GM10248 (cell line): ENCODE measurements at places on chromosomes 5 and 9.

- no peak for DNase-seq
Observed at GRCh38 chr9:137366445-137366810, 56.5 kb downstream of the EXD3 start.

DNA sequence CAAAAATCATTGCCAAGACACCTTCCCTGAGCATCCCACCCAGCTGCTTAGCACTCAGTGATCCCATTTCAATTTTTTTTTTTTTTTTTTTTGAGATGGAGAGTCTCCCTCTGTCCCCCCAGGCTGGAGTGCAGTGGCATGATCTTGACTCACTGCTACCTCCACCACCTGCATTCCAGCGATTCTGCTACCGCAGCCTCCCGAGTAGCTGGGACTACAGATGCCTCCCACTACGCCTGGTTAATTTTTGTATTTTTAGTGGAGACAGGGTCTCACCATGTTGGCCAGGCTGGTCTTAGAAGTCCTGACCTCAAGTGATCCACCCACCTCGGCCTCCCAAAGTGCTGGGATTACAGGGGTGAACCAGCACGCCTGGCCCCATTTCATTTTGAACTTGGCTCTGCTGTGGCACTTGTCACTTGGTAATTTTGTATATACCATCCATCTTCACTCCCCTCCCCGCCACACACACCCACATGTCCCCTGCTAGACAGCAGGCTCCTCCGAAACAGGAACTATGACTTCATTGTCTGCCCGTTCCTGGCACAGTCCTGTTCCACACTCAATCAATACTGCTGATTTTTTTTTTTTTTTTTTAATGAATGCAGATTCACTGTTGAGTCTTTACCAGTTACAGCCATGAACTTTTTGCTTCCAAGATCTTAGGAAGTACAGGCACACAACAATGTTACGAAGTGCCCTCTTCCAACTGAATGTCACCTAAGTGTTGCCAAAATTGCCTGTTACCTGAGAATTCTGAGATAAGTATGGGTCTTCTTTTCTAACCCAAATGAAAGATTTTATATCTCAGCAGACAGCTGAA lies 17.3 kb upstream of the ZBTB34 start:
- DNase-seq: no peak

- DNase-seq: no peak
Observed at GRCh38 chr5:58972301-58972700, 389.4 kb downstream of the RAB3C start.

DNA sequence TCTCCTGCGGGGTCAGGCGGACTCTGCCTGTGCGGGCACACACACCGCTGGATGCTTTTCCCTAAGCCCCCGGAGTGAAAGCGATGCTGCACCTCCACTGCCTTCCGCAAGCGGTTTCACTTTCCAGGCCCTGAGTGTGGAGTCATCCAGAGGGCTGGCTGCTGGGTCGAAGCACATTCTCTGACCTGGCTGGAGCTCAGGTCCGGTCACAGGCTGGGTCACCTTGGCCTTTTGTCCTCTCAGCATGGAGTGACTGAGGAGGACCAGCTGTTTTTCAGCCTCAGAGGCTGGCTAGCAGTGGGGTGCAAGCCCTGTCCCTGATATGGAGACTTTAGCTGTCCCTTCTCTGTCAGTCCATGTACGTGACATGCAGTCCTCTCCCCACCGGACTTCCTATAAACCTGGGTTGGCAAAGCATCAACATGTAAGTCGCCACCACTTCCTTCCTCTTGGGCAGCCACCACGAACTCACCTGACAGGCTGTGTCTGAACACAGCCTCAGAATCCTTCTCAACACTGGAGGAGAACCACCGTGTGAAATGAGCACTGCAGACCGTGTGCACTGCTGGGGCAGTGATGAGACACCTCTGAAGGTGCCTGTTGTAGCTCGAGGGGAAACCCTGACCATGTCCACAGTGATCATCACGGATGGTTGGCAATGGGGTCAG lies 51.3 kb downstream of the GADD45G start:
- DNase-seq: no peak

- no peak for DNase-seq
Observed at GRCh38 chr5:21085791-21086190, 1097.8 kb upstream of the CDH18 start.

GRCh38 chr5:172714491-172715420 lies 56.2 kb downstream of the DUSP1 start:
- peak; percentile 75 for DNase-seq

- DNase-seq: no peak
Observed at GRCh38 chr9:128768606-128769005, 3.1 kb downstream of the ZER1 start.

GRCh38 chr9:129757045-129757444 lies 4.2 kb upstream of the PTGES start:
- DNase-seq: no peak

- no peak for DNase-seq
Observed at GRCh38 chr9:38127271-38127839, 58.3 kb upstream of the SHB start.

DNA sequence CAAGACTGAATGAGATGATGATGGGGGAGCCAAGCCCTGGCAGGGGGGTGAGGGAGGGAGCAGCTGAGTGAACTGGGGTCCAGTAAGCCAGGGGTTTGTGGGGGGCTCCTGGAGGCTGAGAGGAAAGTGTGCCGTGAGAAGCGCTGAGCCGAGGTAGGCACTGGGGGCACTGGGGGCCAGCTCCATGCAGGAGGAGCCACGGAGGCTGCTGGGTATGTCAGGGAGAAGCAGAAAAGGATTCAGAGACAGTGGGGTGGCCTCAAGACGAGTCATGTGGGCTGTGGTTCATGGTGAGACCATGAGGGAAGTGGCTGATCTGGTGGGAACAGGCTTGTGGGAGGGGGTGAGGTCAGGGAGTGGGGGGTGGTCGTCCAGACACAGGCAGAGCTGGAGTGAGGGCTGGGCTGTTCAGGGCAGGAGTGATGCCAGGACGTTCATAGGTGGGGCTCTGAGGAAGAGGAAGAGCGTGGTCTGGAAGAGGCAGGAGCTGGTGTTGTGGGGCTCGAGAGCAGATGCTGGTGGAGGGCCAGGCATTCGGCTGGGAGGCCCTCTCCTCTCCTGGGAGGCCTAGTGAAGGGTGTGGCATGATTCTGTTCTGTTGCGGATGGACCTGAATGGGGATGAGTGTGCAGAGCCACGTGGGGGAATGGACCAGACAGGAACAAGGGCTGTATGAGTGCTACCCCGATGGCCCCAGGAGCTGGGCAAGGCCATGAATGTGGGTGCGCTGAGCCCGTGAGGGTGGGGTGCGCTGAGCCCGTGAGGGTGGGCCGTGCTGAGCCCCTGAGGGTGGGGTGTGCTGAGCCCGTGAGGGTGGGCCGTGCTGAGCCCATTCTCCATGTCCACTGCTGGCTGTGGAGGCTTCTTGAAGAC lies 92.7 kb upstream of the CACNA1B start:
- no peak for DNase-seq

- no peak for DNase-seq
Observed at GRCh38 chr5:14353726-14354474, 210.8 kb downstream of the TRIO start.

GRCh38 chr5:87243161-87243844 lies 24.4 kb upstream of the RASA1 start:
- no peak for DNase-seq

- no peak for DNase-seq
Observed at GRCh38 chr5:87300744-87301143, 33.1 kb downstream of the RASA1 start.

GRCh38 chr5:370311-370958 lies 48.9 kb downstream of the AHRR start:
- DNase-seq: no peak

DNA sequence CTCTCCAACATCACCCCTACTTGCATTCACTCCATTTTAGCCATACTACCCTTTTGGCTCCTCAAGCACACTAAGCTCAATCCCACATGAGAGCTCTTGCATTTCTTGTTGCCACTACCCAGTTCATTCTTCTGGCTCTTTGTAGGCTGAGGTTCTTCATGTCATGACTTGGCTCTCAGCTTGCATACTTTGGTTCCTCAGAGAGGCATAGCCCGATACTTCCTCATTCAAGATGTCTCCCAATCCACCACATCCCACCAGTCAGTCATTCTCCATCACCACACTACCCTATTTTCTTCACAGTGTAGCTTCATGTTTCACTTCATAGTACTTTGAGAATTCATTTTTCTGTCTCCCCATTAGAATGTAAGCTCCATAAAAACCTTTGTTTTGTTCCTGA lies 116.7 kb downstream of the NR6A1 start:
- DNase-seq: no peak

DNA sequence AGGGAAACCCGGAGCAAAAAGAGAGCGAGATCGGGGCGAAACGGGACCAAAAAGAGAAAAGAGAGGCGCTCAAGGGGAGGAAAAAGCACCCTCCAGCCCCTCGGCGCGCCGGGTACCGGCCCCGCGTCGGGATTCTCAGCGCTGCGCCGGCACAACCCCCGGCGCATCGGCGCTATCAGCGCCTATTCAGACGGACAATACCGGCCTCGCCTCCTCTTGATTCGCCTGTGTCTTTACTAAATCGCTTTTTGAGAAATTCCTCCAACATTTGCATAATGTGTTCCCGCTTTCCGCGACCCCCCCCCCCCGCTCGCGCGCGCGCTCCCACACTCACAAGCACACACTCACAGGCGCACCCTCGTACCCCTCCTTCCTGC lies 578 bp downstream of the LHX6 start:
- DNase-seq: peak; percentile 26

- no peak for DNase-seq
Observed at GRCh38 chr9:124164811-124165210, 92.9 kb upstream of the NEK6 start.

DNA sequence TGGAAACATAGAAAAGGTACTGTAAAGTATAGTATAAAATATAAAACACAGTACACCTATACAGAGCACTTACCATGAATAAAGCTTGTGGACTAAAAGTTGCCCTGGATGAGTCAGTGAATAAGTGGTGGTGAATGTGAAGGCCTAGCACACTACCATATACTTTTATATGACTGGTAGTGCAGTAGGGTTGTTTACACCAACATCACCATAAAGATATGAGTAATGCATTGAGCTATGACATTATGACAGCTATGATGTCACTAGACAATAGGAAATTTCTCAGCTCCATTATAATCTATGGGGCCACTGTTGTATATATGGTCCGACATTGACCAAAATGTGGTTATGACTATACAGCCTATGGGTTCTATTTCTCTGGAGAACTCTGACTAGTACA lies 291.8 kb upstream of the ACTBL2 start:
- no peak for DNase-seq

DNA sequence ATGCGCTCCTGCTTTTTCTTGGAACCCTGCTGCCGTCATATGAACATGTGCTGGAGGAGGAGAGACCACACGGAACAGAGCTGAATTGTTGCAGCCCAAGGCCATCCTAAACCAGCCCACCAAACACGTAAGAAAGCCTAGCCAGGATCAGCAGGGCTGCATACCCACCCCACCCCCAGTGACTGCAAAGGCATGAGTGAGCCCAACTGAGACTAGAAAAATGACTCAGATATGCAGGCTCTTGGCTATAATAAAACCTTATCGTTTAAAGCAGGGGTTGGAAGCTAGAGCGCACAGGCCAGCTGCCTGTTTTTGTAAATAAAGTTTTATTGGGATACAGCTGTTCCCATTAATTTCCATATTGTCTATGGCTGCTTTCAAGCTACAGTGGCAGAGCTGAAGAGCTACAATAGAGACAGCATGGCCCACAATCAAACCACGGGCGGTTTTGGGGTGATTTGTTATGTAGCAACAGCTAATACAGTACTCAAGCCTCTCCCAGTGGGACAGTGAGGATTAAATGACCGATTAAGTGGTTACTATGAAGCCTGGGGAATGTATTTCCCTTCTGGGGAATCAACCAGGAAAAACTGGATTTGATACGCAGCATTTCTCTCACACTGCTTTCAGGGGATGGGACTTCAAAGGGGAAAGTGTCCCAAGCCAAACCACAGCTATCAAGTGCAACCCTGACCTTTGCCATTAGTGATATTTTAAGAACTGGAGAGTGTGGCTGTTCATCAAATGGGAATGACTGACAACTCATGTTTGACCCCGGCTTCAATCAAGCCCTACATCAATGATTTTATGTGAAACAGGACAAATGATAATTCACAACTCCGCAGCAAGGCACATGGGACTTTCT lies 6.3 kb downstream of the SHB start:
- no peak for DNase-seq

DNA sequence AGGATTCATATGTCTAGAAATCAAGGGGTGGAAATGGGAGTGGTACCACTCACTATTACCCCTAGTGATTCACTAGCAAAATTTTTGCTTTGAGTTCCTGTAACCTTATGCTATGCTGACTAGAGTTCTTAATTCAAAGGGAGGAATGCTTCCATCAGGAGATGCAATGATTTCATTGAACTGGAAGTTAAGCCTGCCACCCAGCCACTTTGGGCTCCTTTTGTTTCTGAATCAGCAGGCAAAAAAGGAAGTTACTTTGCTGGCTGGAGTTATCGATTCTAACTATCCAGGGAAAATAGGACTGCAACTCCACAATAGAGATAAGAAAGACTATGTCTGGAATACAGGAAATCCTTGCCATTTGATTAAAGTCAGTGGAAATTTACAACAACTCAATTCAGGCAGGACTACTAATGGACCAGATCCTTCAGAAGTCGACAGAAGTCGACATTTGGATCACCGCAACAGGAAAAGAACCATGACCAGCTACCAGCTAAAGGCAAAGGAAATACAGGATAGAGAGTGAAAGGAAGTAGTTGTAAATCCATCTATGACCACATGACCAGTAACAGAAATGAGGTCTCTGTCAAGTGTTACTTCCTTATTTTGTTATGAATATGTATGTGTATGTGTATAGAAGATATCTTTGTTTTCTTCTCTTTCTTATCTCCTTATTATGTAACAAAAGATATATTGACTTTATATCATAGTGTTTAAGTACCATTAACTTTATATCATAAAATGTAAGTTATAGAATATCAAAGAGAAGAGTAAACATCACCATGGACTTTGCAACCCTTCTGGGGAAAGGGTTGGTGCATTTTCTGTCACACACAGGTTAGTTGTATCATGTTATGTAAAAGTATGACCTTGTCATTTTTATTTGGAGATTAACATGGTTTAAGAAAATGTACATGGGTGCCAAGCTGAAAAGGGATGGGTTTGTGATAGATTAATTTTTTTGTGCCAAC lies 198.7 kb upstream of the HAPLN1 start:
- DNase-seq: no peak

DNA sequence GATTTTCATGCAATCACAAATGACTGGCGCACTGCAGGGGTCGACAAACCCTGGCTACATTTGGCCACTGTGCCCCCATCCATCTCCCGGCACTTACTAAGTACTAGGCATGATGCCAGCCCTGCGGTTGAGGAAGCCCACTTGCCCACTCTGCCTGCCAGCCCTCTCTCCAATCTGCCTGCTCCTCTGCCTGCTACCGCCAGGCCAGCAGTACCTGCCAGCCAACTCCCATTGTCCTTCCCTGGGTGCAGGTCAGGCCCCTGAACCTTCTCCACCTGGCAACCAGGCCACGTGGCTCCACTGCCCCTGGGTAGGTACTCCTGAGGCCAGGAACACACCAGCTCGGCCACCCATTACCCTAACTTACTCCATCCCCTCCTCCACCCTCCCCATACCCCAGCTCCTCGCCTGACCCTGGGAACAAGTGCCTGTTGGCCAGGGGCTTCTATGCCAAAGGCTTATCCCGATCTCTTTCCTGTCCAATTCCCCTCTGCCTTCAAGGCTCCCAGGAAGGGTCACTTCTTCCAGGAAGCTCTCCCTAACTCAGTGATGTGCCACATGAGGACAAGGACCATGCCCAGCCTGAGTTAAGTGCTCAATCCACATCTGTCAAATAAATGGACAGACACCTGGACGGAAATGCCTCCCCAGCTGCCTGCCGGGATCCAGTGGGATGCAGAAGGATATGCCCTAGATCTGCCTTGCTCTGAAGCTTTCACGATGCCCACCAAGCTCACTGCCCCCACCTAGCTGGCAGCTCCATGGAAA lies 6.6 kb downstream of the EEIG1 start:
- no peak for DNase-seq
